ENCODE measurements at places on chromosomes 12 and 14. TPM values are rescaled to one million over a fixed set of nuclear protein-coding genes. Genes with fewer than 3 reads are reported as not detected.

GRCh38 chr12:89661706-89662330 is 46.8 kb downstream of the ATP2B1 start:
- no peak for DNase-seq
- H3K36me3 ChIP-seq = no peaks in the 10 kb centered on the region
- no peak overlapping the region for H3K27ac ChIP-seq
- H3K4me3 ChIP-seq = no peak overlapping the region

GRCh38 chr14:61703342-61704129 is 8.2 kb downstream of the HIF1A start:
- DNase-seq = peak; percentile 27
- peak overlapping the region; percentile 96 for H3K27ac ChIP-seq
- H3K4me3 ChIP-seq = peak overlapping the region; percentile 99
- H3K36me3 ChIP-seq = peaks cover 34% of the 10 kb centered on the region

GRCh38 chr14:24366413-24366720 is 1.6 kb upstream of the NFATC4 start:
- H3K4me3 ChIP-seq = peak overlapping the region; percentile 98
- no peak for DNase-seq
- H3K27ac ChIP-seq = peak overlapping the region; percentile 99
- H3K27me3 ChIP-seq = no peaks in the 10 kb centered on the region
- 0 out of 2 replicates have a peak, but pooled peaks cover 5% of the 10 kb centered on the region for H3K36me3 ChIP-seq

DNA sequence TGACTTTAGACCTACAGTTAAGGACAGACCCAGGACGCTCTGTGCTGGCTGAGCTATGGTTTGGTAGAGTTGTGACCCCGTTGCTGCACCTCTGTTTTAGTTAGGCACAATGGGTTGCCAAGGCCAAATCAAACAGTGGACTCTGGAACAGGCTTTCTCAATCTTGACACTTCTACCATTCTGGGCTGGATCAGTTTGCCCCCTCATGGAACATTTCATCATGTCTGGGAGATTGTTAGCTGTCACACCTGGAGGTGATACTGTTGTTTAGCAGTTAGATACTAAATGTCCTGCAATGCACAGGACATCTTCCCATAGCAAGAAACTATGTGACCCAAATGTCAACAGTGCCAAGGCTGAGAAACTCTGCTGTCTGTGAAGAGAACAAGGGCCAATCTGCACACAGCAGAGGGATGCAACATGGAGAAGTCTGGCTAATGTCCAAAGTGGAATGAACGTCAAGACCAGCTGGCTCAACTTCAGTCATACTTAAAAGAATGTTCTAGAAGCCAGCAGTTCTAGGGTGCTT is 65.6 kb upstream of the DICER1 start:
- H3K4me1 ChIP-seq = no peaks in the 10 kb centered on the region
- no peak overlapping the region for H3K4me3 ChIP-seq
- H3K27ac ChIP-seq = no peak overlapping the region
- no peaks in the 10 kb centered on the region for H3K27me3 ChIP-seq
- no peaks in the 10 kb centered on the region for H3K36me3 ChIP-seq
- peak; percentile 47 for DNase-seq

DNA sequence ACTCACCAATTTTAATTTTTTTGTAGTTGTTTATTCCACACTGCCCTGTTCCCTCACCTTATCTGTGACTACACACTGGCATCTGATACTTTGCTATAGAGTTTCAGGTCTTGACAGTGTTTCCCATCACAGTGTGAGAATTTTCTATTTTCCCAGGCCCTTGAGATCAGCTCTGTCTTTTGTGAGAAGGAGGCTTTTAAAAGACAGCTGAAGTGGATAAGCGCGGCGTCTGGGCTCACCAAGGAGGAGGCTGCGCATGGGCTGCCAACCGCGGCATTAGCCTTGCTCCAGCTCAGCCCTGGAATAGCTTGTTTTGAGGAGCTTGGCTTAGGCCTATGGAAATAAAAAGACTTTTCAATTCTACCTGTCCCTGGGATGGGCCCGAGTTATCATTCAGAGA is 181.3 kb downstream of the RMST start:
- H3K27ac ChIP-seq = no peak overlapping the region
- no peak overlapping the region for H3K4me3 ChIP-seq
- H3K4me1 ChIP-seq = no peaks in the 10 kb centered on the region
- no peaks in the 10 kb centered on the region for H3K27me3 ChIP-seq
- DNase-seq = no peak

GRCh38 chr12:121874071-121874470 is 14.5 kb upstream of the PSMD9 start:
- peaks cover 9% of the 10 kb centered on the region for H3K4me1 ChIP-seq
- no peak for DNase-seq
- H3K27me3 ChIP-seq = no peaks in the 10 kb centered on the region

DNA sequence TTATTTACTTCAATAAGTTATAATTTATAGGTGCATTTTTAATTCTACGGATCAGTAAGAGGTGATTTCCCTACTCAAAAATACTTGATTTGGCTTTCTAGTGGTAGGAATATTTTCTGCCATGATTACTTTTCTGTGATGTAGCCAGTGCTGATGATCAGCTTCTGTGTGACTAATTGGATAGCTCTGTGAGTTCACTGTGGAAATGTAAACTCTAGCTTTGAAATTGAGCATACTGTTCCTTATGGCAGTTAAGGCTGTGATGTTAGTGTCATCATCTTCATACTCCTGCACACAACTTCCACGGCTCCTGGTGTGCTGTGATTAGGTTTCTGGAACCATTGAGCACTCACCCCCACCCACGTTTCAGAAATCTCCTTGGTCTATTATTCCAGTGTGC is 48.2 kb downstream of the PLEKHA5 start:
- H3K4me1 ChIP-seq = no peaks in the 10 kb centered on the region
- H3K4me3 ChIP-seq = no peak overlapping the region

DNA sequence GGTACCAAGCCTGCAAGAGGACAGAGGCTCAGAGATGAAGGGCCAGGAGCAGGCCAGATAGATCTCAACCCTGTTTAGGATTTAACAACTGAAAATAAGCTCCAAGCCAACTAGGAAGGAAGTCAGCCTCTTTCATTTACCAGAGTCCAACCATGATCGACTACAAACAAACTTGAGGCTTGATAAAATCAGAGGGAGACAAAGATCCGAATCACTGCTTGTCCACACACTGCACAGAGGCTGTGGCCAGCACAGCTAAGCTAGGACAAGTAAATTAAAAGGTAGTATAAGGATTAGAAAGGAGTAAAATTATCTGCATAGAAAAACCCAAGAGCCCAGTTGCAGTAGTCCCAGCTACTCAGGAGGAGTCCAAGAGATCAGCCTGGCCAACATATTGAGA is 40.3 kb downstream of the FAM222A start:
- no peaks in the 10 kb centered on the region for H3K36me3 ChIP-seq
- no peak overlapping the region for H3K4me3 ChIP-seq
- H3K27ac ChIP-seq = no peak overlapping the region
- peaks cover under 1% of the 10 kb centered on the region for H3K27me3 ChIP-seq
- no peaks in the 10 kb centered on the region for H3K4me1 ChIP-seq

GRCh38 chr14:31268216-31268615 is 60.6 kb upstream of the HECTD1 start:
- peaks cover 29% of the 10 kb centered on the region for H3K4me1 ChIP-seq
- no peak for DNase-seq
- no peaks in the 10 kb centered on the region for H3K36me3 ChIP-seq
- H3K27ac ChIP-seq = no peak overlapping the region
- H3K4me3 ChIP-seq = no peak overlapping the region

Gene TAS2R30
- 0.13 TPM for total RNA-seq

DNA sequence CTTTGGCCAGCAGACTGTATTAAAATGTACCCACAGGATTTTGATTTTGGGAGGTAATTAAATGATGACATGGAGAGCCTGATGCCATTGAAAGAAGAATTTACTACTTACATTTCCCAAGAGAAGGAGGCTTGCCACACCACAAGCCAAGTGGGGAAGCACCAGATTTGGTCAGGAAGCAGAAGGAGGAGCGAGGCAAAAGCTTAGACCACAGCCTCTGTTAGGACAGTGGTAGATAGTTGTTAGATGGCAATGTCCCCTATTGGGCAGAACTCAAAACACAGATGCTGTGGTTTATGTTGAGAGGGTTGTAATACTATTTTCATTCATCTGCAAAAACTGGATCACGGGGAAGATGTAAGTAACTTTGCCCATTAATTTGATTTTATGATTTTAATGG is 709.4 kb downstream of the VRK1 start:
- no peak overlapping the region for H3K4me3 ChIP-seq
- H3K4me1 ChIP-seq = no peaks in the 10 kb centered on the region
- no peaks in the 10 kb centered on the region for H3K27me3 ChIP-seq
- H3K36me3 ChIP-seq = no peaks in the 10 kb centered on the region

DNA sequence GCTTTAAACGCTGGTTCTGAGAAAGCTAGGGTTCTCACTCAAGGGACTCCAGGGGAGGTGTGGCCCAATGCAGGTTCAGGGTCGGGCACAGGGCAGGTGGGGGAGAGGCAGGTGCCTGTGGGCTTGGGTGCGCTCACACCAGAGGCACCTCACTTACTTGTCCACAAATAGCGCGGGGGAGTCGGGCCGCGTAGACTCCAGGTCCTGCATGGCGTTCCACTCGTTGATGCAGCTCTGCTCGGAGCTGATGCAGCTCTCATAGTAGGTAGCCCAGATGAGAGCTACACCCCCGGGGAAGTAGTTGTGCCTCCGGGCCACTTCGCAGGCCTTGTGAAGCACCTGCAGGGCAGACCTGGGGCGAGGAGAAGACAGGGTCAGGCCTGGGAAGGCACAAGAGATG is 49.9 kb downstream of the SSH1 start:
- peaks cover 53% of the 10 kb centered on the region for H3K36me3 ChIP-seq
- H3K4me1 ChIP-seq = peaks cover 41% of the 10 kb centered on the region
- peak overlapping the region; percentile 97 for H3K27ac ChIP-seq
- no peak overlapping the region for H3K4me3 ChIP-seq
- DNase-seq = peak; percentile 1
- no peaks in the 10 kb centered on the region for H3K27me3 ChIP-seq

Gene TMEM30B
- 1.7 TPM for total RNA-seq

Gene POMT2
- total RNA-seq = 28.3 TPM

GRCh38 chr12:105107171-105107493 is 399 bp upstream of the WASHC4 start:
- H3K27me3 ChIP-seq = no peaks in the 10 kb centered on the region
- peak overlapping the region; percentile 95 for H3K27ac ChIP-seq
- peak overlapping the region; percentile 91 for H3K4me3 ChIP-seq
- peaks cover 4% of the 10 kb centered on the region for H3K36me3 ChIP-seq

GRCh38 chr12:43362910-43363694 is 188.9 kb downstream of the ADAMTS20 start:
- H3K4me1 ChIP-seq = no peaks in the 10 kb centered on the region
- peak; percentile 18 for DNase-seq
- no peaks in the 10 kb centered on the region for H3K27me3 ChIP-seq
- no peak overlapping the region for H3K27ac ChIP-seq
- no peak overlapping the region for H3K4me3 ChIP-seq
- no peaks in the 10 kb centered on the region for H3K36me3 ChIP-seq

- no peak overlapping the region for H3K4me3 ChIP-seq
- no peaks in the 10 kb centered on the region for H3K4me1 ChIP-seq
- peaks cover 13% of the 10 kb centered on the region for H3K27me3 ChIP-seq
- H3K27ac ChIP-seq = no peak overlapping the region
These were observed 2.6 kb downstream of the RTL1 start for GRCh38 chr14:100900837-100901390.

DNA sequence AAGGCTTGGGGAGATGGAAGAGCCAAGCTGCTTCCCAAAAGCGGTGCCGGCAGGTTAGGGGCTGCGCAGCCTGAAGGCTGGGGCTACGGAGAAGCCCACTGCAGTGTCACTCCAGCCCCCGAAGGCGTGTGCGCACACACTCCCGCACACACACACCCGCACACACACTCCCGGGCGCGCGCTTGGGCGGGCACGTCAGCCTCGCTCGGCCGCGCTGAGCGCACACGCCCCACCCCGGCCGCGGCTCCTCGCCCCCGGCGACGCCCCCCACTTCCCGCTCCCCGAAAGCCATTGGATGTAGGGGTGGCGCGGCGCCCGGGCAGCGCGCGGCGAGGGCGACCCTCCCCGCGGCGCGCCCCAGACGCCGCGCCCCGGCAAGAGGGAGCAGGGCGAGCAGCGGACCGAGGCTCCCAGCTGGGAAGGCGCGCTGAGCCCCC is at the start of gene KCNK10:
Gene KCNK10, minus strand, starts transcription at position 184 of the 437 bp plus-strand sequence. CDS start 471 bp downstream, outside the sequence.
- no peaks in the 10 kb centered on the region for H3K4me1 ChIP-seq
- H3K27me3 ChIP-seq = peaks cover 78% of the 10 kb centered on the region
- H3K36me3 ChIP-seq = no peaks in the 10 kb centered on the region
- H3K27ac ChIP-seq = no peak within 1 kb of the TSS
- DNase-seq = no peak

- H3K4me1 ChIP-seq = peaks cover 15% of the 10 kb centered on the region
- DNase-seq = peak; percentile 33
- no peaks in the 10 kb centered on the region for H3K27me3 ChIP-seq
- H3K4me3 ChIP-seq = no peak overlapping the region
- H3K27ac ChIP-seq = no peak overlapping the region
- H3K36me3 ChIP-seq = no peaks in the 10 kb centered on the region
These were observed 9.7 kb downstream of the IRF2BPL start for GRCh38 chr14:77018785-77019184.

Gene OR5AU1
- total RNA-seq = not detected

- H3K36me3 ChIP-seq = no peaks in the 10 kb centered on the region
- DNase-seq = peak; percentile 58
- H3K27me3 ChIP-seq = no peaks in the 10 kb centered on the region
- peak overlapping the region; percentile 1 for H3K4me3 ChIP-seq
These were observed 443.5 kb upstream of the RGS6 start for GRCh38 chr14:71488703-71489191.

- DNase-seq = no peak
- no peaks in the 10 kb centered on the region for H3K36me3 ChIP-seq
- no peak overlapping the region for H3K27ac ChIP-seq
- no peaks in the 10 kb centered on the region for H3K4me1 ChIP-seq
- no peaks in the 10 kb centered on the region for H3K27me3 ChIP-seq
- no peak overlapping the region for H3K4me3 ChIP-seq
These were observed 58.1 kb downstream of the ATXN7L3B start for GRCh38 chr12:74595696-74596095.

Gene RAB15
- total RNA-seq = 4.3 TPM

Gene FOXN4
- total RNA-seq = not detected

DNA sequence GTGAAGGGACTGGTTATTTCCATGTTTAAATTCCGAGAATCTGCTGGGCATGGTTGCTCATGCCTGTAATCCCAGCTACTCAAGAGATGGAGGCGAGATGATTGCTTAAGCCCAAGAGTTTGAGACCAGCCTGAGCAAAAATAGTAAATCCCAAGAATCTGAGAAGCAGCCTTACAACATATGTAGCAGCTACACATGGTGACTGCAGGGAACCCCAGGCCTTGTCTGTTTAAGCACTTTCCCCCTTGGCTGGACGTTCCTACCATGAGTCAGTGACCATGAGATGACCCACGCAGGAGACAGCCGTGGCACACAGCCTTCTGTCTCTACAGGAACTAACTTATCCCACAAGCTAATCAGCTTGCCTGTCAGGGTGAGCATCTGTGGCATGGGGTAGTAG is 5.5 kb upstream of the SLC24A4 start:
- H3K36me3 ChIP-seq = no peaks in the 10 kb centered on the region
- H3K27me3 ChIP-seq = peaks cover 57% of the 10 kb centered on the region
- H3K4me3 ChIP-seq = no peak overlapping the region
- peak; percentile 61 for DNase-seq
- H3K4me1 ChIP-seq = no peaks in the 10 kb centered on the region
- no peak overlapping the region for H3K27ac ChIP-seq

Gene IGFBP6
- 1,614 TPM for total RNA-seq

Gene PLBD1
- 0.51 TPM for total RNA-seq
